B cell (primary cell): ENCODE measurements at places on chromosomes 6 and 20. TPM values are rescaled to one million over a fixed set of nuclear protein-coding genes. Genes with fewer than 3 reads are reported as not detected.

DNA sequence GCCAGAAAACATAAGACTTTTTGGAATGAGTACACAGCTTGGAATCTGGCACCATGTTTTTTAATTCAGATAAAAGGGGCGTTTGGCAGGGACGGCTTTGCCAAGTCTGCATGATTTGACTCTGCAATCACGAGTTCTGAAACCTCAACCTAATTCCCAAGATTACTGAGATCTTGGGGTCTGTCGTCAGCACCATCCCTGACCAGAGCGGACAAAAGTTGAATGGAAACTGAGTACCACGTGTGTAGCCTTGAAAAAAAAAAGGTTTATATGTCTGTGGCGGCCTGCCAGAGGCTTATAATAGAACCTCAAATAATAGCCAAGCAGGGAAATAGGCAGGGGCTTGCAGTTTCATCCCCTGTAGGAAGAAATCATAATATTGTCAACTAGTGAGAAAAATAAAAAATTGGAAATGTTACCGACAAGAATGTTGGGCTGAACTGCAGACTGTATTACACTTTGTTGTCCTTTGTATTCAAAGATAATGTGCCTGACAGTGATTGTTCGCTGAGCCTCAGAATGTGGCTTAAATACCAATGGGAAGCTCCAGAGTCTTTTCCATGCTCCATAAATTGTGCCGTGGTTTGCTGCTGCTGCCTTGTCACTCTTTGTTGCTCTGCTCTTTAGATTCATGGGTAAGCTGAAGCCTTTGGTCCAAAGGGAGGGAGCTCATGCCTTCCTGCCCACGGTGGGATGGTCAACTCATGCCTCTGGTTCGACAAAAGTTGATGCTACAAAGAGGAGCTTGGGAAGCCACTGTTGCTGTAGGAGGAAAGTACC lies 118.8 kb upstream of the ARID1B start:
- H3K4me3 ChIP-seq = no peak overlapping the region
- H3K36me3 ChIP-seq = no peaks in the 10 kb centered on the region
- no peaks in the 10 kb centered on the region for H3K27me3 ChIP-seq
- DNase-seq = no peak

GRCh38 chr6:87180105-87180728 lies 24.9 kb downstream of the ZNF292 start:
- no peak overlapping the region for H3K4me3 ChIP-seq
- DNase-seq = no peak
- peak overlapping the region; percentile 31 for H3K27ac ChIP-seq
- no peaks in the 10 kb centered on the region for H3K27me3 ChIP-seq
- H3K4me1 ChIP-seq = peaks cover 27% of the 10 kb centered on the region

DNA sequence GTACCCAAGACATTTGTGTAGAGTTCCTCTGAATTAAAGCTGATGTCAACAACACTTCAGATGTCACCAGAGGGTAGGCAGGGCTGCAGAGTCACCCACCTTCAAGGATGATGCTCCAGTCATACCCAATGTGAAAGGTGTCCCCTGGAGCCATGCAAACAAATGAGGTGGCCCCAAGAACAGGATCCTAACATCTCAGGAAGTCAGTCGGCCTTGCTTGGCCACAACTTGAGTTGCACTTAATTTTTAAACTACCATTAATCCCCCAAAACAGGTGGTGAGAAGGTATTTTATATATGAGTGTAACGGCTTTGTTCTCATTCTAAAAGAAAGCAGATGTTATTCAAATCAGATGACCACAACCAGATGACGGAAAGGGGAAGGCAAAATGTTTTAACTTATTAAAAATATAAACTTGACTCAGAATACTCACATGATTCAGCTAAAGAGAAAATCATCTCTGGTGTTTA lies 21.1 kb upstream of the SERPINB1 start:
- no peak overlapping the region for H3K4me3 ChIP-seq
- no peaks in the 10 kb centered on the region for H3K27me3 ChIP-seq
- peaks cover 71% of the 10 kb centered on the region for H3K4me1 ChIP-seq
- DNase-seq = peak; percentile 84
- H3K36me3 ChIP-seq = peaks cover 7% of the 10 kb centered on the region

GRCh38 chr6:6091608-6092002 lies 84.9 kb upstream of the NRN1 start:
- no peak overlapping the region for H3K4me3 ChIP-seq
- H3K36me3 ChIP-seq = no peaks in the 10 kb centered on the region
- H3K27me3 ChIP-seq = no peaks in the 10 kb centered on the region
- H3K4me1 ChIP-seq = no peaks in the 10 kb centered on the region
- H3K27ac ChIP-seq = no peak overlapping the region

- H3K4me3 ChIP-seq = peak overlapping the region; percentile 74
- no peak overlapping the region for H3K27ac ChIP-seq
- H3K36me3 ChIP-seq = no peaks in the 10 kb centered on the region
- no peaks in the 10 kb centered on the region for H3K27me3 ChIP-seq
These were observed 1.4 kb downstream of the TMEM170B start for GRCh38 chr6:11538819-11539468.

GRCh38 chr20:32480371-32481241 lies 104.5 kb downstream of the NOL4L start:
- peaks cover 37% of the 10 kb centered on the region for H3K4me1 ChIP-seq
- H3K4me3 ChIP-seq = no peak overlapping the region
- DNase-seq = no peak
- H3K36me3 ChIP-seq = no peaks in the 10 kb centered on the region
- H3K27ac ChIP-seq = no peak overlapping the region

GRCh38 chr6:159615918-159616317 lies 77.1 kb downstream of the SOD2 start:
- no peaks in the 10 kb centered on the region for H3K27me3 ChIP-seq
- H3K36me3 ChIP-seq = no peaks in the 10 kb centered on the region
- no peak overlapping the region for H3K27ac ChIP-seq
- H3K4me1 ChIP-seq = no peaks in the 10 kb centered on the region

DNA sequence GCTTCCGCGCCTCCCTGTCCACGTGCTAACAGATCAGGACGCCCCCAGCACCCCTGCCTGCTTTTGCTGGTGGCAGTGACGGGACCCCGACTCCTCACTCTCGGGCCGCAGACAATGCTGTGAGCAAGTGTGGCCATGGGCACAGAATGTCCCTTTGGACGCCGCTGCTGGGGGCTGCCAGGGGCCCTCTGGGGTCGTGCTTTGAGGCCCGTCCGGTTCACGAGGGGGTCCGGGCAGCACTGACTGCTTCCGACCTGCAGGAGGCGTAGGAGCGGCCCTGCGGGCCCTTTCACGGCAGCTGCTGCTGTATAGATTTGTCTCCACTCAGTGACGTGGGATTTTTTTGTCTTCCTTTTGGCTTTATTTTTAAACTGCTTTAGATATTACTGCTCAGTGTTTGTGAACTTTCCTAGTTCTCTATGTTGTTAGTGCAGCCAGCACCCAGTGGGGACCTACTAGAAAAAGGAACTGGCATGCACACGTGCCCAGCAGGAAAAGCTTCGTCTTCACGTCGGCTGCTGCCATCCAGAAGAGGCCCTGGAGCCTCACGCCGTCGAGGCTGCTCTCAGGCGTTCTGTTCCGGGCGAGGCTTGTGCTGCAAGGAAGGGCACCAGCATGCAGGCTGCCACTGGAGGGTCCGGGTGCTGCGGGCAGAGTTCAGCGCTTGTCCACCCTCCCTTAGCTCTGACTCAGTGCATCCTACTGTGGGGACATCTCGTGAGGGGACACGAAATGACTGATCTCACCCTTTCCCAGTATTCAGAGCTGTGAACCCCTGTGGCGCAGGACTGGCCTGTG lies 21.7 kb downstream of the UCKL1 start:
- no peak overlapping the region for H3K4me3 ChIP-seq
- no peak overlapping the region for H3K27ac ChIP-seq
- H3K4me1 ChIP-seq = no peaks in the 10 kb centered on the region
- H3K36me3 ChIP-seq = peaks cover 3% of the 10 kb centered on the region

DNA sequence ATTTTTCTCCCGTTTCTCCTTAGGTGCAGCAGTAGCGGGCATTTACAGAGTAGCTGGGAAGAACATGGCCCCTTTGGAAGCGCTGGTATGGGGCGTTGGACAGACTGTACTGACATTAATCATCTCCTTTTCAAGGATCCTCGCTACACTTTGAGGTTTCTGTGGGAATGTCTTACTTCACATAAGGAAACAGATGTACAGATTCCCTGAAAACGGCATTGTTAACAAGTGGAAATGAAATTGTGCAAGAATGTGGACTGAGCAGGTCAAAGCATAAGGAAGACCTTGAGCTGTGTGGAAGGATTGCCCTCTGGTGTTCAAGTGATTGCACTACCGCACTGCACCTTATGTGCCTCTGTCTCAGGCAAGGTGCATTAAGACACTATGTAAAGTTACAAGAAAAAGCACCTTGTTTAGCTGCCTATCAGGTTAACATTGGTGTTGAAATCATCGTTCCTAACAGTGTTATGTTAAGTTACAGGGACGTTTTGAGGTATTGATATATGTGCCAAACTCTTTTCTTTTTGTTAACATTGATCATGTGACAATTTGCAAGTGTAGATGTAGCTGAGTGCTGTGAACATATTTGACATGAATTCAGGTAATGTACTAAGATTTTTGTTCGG lies 38.0 kb downstream of the TMEM170B start:
- H3K36me3 ChIP-seq = no peaks in the 10 kb centered on the region
- H3K4me1 ChIP-seq = no peaks in the 10 kb centered on the region
- H3K4me3 ChIP-seq = no peak overlapping the region
- no peaks in the 10 kb centered on the region for H3K27me3 ChIP-seq
- H3K27ac ChIP-seq = no peak overlapping the region
- peak; percentile 74 for DNase-seq

DNA sequence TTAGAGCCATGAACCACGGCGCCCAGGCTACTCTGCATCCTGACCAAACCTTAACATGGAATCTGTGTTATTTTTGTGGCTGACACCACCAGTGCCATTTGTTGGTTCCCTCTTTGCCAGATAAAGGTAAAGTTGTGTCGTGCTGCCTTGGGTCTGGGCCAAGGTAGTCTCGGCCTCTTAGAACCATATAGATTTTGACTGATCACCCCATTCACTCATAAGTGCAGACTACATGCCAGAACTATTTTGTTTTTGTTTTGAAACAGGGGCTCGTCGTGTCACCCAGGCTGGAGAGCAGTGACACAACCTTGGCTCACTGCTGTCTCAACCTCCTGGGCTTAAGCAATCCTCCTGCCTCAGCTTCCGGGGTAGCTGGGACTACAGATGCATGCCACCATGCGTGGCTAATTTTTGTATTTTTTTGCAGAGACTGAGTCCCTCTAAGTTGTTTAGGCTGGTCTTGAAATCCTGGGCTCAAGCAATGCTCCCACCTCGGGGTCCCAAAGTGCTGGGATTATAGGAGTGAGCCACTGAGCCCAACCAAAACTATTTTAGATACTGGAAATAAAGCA lies 19.2 kb upstream of the RIPOR3 start:
- no peak for DNase-seq
- H3K4me3 ChIP-seq = no peak overlapping the region
- no peak overlapping the region for H3K27ac ChIP-seq
- H3K36me3 ChIP-seq = no peaks in the 10 kb centered on the region

DNA sequence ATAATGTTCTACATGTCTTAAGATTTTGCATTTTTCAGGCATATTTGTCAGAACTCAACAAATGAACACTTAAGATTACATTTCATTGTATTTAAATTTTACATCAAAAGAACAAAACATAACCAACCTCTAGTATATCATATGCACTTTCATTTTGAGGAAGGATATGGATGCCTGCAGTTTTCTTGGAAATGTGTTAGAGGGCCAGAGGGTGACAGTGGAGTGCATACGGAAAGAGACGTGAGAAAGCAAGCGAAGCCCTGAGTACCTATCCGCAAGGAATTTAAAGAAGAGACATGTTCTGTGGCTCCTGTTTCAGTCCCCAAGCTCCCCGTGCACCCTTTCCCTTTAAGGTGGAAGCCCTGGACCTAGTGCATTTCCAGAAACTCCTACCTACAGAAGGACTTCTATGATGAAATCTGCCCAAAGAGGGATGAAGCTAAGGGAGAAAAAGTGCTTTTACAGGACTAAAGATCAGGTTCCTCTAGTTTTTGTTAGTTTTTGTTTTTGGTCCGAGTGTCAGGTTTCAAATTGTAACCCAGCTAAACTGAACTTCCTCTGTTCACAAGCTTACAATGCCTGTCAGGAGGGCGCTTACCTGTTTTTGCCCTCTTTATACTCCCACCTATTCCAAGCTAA lies 38.8 kb downstream of the EZR start:
- H3K27ac ChIP-seq = no peak overlapping the region
- H3K4me3 ChIP-seq = no peak overlapping the region
- H3K36me3 ChIP-seq = peaks cover 98% of the 10 kb centered on the region
- no peaks in the 10 kb centered on the region for H3K4me1 ChIP-seq
- DNase-seq = no peak

GRCh38 chr6:151060096-151060765 lies 179.5 kb upstream of the AKAP12 start:
- H3K27ac ChIP-seq = no peak overlapping the region
- no peaks in the 10 kb centered on the region for H3K36me3 ChIP-seq
- no peaks in the 10 kb centered on the region for H3K4me1 ChIP-seq
- no peak overlapping the region for H3K4me3 ChIP-seq

DNA sequence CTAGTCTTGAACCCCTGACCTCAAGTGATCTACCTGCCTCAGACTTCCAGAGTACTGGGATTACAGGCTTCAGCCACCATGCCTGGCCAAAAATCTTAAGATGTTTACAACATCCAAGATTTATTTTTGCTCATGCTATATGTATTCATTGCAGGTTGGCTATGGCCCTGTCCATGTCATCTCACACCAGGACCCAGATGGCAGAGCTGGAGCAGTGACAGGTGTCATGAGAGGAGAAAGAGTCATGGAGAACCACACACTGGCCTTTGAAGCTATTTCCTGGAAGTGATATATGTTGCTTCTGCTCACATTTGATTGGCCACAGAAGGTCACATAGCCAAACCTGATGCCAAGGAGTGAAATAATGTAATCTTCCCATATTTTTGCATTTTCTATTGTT lies 13.8 kb upstream of the DDR1 start:
- H3K4me3 ChIP-seq = no peak overlapping the region
- no peaks in the 10 kb centered on the region for H3K27me3 ChIP-seq
- DNase-seq = no peak
- H3K4me1 ChIP-seq = no peaks in the 10 kb centered on the region
- H3K27ac ChIP-seq = no peak overlapping the region

- H3K27me3 ChIP-seq = no peaks in the 10 kb centered on the region
- no peak for DNase-seq
- no peak overlapping the region for H3K27ac ChIP-seq
- H3K4me3 ChIP-seq = no peak overlapping the region
These were observed 13.4 kb downstream of the IYD start for GRCh38 chr6:150382171-150382570.

Gene DYNLRB1
- 43.8 and 55.3 TPM in 2 replicates for total RNA-seq

Gene DOP1A
- total RNA-seq = 28.3 and 37.5 TPM in 2 replicates

Gene ANGPT4
- total RNA-seq = not detected in 2 replicates

Gene CLDN20
- total RNA-seq = not detected in 2 replicates

Gene COL12A1
- not detected in 2 replicates for total RNA-seq

Gene GHRH
- total RNA-seq = not detected in 2 replicates

Gene COL20A1
- total RNA-seq = not detected in 2 replicates

Gene CDH26
- 2.3 and 3.6 TPM in 2 replicates for total RNA-seq
